ENCODE measurements at places on chromosomes 16 and 17.

DNA sequence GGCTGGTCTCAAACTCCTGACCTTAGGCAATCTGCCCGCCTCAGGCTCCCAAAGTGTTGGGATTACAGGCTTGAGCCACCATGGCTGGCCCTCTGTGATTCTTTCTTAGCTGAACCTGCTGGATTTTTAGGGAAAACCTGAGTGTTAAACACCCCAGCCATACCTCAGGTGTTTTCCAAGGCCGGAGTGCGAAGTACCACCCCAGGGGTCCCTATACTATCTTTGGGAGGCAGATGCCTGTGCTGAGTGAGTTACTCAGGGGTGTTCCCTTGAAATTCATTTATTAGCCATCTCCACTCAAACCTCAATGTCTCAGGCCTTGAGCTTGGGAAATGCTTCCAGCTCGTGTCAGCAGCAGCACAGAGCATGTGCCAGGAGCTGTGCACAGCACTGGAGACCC, 432.7 kb downstream of the SLC39A11 start:
- DNase-seq: no peak

DNA sequence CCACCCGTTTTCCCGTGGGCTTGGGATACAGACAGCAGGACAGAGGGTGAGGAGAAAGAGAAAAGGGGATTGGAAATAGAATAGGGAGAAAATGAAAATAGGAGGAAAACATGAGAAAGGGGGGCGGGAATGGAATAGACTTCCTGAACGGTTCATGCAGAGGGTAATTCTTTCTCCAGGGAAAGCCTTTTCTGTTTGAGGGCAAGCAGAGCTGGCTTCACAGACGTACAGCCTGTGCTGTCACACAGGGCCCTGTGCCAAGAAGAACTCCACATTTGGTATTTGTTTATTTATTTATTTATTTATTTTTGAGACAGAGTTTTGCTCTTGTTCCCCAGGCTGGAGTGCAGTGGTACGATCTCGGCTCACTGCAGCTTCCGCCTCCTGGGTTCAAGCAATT, 12.0 kb downstream of the MILR1 start:
- DNase-seq: no peak

- no peak for DNase-seq
These were observed 843 bp downstream of the ZNF174 start for GRCh38 chr16:3401719-3402397.

- peak; percentile 44 for DNase-seq
These were observed 11.5 kb downstream of the FLII start for GRCh38 chr17:18246880-18247612.

- no peak for DNase-seq
These were observed 27.8 kb upstream of the MFSD6L start for GRCh38 chr17:8826808-8827435.

Data from activated CD4-positive, alpha-beta T cell treated with anti-CD3 and anti-CD28 coated beads, Interleukin-2, amount 50 U/mL, for 48 hours (primary cell).